ENCODE measurements at places on chromosomes 5 and 9. TPM values are rescaled to one million over a fixed set of nuclear protein-coding genes. Genes with fewer than 3 reads are reported as not detected.

DNA sequence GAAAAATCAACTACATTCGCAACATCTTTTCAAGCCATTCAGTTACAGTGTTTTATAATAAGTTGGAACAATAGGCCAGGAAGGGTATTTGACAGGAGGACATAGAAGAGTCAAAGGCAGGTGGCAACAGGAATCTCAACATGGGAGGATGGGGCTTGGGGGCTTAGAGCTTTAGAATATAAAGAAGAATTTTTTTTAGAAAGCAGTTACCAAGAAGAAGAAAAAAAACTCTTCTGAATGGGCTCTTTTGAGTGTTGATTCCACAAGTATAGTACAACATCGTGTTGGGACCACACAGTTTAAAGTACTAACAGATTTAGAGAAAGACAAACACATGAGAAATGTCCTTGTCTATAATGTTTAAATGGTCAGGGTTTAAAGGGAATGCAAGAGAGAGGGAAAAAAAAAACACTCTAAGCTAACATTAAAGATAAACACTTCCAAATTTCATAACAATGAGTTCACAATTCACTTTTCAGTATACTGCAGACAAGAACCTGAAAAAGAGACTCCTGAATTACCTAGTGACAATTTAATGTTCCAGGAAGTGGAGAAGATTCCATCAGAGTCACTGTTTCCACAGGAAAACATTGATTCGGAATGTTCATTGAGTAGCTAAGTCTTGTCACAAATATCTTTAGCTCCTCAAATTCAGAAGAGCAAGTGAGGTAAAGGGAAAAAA is 282.3 kb downstream of the DEPDC1B start:
- H3K27me3 ChIP-seq, result no peaks in the 10 kb centered on the region
- H3K36me3 ChIP-seq, result no peaks in the 10 kb centered on the region
- peaks cover 7% of the 10 kb centered on the region for H3K4me1 ChIP-seq
- no peak overlapping the region for H3K27ac ChIP-seq
- DNase-seq, result no peak

GRCh38 chr5:19978476-19978875 is 9.5 kb downstream of the CDH18 start:
- no peak overlapping the region for H3K4me3 ChIP-seq
- H3K36me3 ChIP-seq, result no peaks in the 10 kb centered on the region
- H3K4me1 ChIP-seq, result no peaks in the 10 kb centered on the region
- no peak overlapping the region for H3K27ac ChIP-seq

DNA sequence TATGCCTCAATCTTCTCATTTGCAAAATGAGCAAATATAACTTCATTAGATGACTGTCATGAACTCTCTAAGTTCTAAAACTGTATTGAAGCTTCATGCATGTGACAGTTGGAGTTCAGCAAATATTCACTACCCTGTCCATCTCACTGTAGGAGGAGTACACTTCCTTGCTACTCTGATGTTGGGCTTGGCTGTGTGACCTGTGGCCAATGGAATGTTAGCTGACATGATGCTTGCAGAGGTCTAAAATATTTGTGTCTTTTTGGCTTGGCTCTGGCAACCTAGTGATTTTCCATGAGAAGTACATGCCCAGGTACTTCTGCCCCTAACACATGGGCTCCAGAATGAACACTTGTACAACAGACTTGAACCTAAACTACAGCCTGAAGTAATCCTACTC is 203.1 kb upstream of the ANKH start:
- DNase-seq, result no peak
- H3K4me1 ChIP-seq, result no peaks in the 10 kb centered on the region
- no peaks in the 10 kb centered on the region for H3K27me3 ChIP-seq
- no peak overlapping the region for H3K4me3 ChIP-seq

DNA sequence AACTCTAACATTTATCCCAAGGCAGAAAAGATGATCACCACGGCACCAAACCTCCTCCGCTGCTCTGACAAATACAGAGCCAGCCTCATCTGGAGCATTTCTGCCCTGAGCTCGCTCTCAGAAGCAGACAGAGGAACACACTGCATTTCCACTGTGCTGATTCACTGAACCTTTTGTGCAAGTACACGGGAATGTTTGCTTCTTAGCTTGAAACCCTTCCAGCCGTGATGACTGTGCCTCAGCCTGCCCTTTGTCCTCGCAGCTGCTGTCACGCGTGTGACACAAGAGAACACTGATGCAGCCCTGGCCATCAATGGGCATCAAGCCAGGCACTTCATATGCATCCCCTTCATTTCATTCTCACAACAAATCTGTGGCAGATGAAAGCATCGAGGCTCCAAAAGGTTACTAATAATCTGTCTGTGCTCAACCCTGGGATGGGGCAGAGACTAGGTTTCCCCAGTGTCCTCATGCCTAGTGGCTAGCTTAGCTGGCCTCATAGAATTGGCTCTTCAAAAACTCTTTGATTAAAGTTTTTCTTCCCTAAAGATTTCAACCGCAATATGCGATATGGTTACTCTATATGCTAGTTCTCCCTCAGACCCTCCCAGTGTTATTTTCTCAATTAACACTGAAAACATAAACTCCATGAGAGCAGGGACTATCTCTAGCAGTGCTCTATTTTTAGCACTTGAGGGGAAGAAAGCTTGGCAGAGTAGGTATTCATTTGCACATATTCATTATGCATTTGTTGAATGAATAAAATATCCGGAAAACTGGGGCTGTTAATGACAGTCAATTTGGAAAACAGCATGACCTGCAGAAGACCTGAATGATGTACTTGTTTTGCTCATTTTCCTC is 7.3 kb downstream of the CDC14B start:
- peaks cover 53% of the 10 kb centered on the region for H3K27me3 ChIP-seq
- no peak for DNase-seq
- no peak overlapping the region for H3K27ac ChIP-seq
- no peaks in the 10 kb centered on the region for H3K4me1 ChIP-seq
- H3K4me3 ChIP-seq, result no peak overlapping the region
- no peaks in the 10 kb centered on the region for H3K36me3 ChIP-seq

The CD74 gene
- 407 TPM for total RNA-seq

The PALM2AKAP2 gene
- total RNA-seq, result not detected

The SPINK6 gene
- total RNA-seq, result not detected

The PCDHA1 gene
- total RNA-seq, result not detected
